NCI-H226 (cell line): ENCODE measurements at places on chromosomes 7 and 10.

DNA sequence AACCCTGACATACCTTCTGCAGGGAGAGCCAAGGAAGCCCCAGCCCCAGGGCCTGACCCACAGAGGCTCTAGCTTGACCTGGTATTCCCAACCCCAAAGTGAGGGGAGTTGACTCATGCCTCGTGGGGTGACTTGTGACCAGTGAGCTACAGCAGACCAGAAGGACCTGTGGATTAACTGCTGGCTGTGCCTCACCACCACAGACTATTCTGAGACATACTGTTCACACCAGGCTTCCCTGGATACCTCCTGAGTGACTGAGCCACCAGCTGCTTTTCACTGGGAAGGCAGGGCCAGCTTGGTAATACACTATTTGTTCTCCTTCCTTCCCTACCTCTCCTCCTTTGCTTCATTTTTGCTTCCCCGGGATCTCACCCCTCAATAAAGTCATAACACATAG is 7.3 kb downstream of the PLXNA4 start:
- no peak for DNase-seq

- peak; percentile 88 for DNase-seq
These were observed 95.7 kb downstream of the CDK6 start for GRCh38 chr7:92740700-92741126.

DNA sequence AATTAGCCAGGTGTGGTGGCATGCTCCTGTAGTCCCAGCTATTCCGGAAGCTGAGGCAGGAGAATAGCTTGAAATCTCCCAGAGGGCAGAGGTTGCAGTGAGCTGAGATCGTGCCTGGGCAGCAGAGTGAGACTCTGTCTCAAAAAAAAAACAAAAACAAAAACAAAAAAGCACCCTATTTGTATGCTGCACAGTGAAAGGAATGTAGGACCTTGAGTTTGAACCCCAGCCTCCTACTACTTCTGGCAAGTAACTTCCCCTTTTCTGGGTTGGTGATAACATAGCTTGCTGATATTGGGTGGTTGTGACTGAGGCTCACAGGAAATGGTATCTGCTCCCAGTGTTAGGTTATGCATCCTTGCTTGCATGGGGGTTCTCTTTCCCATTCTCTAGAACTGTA is 205.3 kb downstream of the BUB3 start:
- DNase-seq = no peak

DNA sequence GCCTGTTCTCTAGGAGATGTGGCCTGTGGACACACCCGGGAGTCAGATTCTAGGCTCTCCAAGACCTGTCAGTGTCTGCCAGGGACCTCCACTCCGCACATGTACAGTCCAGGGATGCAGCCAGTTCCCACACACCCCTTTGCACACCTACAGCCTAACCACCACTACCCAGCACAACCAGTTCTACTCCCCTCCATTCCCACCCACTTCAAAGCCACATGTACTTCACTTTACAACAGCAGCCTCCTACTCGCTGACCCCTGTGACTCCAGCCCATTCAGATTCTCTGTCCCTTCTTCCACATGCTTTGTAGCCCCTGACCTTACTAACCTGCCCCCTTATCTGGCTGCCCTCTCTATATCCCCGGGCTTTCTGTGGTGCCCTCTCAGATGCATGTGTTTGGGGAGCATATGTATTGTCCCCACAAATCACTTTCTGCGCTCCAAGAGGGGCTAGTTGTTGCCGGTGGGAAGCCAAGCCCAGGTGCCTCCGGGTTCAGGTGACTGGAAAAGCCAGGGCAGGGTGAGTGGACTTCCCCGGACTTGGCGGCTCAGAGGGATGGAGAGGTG is 7.2 kb downstream of the LBX1 start:
- DNase-seq = no peak

DNA sequence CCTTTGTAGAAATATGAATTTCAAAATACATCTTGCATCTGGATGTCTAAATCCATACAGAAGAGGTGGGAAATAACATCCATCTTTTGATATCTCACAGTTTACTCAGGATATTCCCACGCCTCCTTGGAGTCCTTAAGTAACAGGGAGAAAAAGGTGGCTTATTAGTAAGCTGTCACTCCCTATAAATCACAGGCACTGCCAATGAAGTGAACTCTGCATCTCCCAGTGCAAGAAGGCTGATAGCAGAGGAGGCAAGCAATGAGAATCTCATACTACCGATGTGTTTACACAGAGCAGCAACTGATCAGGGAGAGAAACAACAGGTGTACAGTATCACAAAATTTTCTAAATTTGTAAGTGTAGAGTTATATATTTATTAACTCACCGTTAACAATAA is 551.8 kb downstream of the NXPH1 start:
- DNase-seq = no peak

DNA sequence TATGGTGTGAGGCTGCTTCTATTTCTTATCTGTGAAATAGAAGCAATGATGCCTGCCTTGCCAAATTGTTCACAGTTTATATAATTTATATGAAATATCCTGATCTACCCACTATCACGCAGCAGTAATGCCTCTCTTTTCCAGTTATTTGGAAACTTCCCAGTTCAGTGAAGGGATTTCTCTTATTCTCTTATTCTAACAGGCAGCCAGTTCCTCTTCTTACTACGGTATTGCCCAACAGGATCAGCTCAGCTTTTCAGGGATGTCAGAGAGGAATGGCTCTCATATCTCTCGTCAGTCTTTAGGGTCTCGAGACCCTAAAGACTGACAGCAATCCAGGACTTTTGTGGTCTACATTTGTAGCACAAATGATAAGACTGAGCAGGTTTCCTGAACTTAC is 215.6 kb downstream of the CREB5 start:
- no peak for DNase-seq

DNA sequence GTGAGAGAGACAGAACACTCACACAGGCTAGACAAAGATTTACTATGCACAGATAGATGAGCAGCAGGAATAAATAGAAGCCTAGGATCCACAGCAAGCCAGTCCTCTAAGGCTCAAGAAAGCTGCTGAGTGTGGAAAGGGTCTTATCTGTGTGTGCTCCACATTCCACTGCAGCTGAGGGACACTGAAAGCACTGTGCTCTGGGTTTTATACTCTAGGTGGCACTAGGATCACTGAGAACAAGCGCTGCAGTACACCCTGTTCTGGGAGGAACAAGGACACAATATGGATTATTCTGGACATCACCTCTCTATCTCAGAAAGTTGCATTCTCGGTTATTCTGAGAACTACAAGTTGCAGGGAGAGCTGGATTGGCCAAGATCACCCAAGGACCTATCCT is 4.9 kb upstream of the KLHL7 start:
- DNase-seq = no peak

GRCh38 chr7:67564959-67565358 is 568.3 kb downstream of the TYW1 start:
- DNase-seq = no peak
